T-helper 17 cell (primary cell): ENCODE measurements at places on chromosomes 7 and 10.

GRCh38 chr7:13874783-13875182 lies 114.7 kb downstream of the ETV1 start:
- no peaks in the 10 kb centered on the region for H3K36me3 ChIP-seq
- H3K4me1 ChIP-seq = peaks cover 2% of the 10 kb centered on the region
- H3K4me3 ChIP-seq = no peak overlapping the region
- no peak for DNase-seq
- H3K27ac ChIP-seq = peak overlapping the region; percentile 22

GRCh38 chr10:15363031-15363430 lies 8.1 kb downstream of the FAM171A1 start:
- H3K27me3 ChIP-seq = no peaks in the 10 kb centered on the region
- H3K4me1 ChIP-seq = peaks cover 17% of the 10 kb centered on the region
- no peak overlapping the region for H3K4me3 ChIP-seq
- peaks cover 2% of the 10 kb centered on the region for H3K36me3 ChIP-seq

DNA sequence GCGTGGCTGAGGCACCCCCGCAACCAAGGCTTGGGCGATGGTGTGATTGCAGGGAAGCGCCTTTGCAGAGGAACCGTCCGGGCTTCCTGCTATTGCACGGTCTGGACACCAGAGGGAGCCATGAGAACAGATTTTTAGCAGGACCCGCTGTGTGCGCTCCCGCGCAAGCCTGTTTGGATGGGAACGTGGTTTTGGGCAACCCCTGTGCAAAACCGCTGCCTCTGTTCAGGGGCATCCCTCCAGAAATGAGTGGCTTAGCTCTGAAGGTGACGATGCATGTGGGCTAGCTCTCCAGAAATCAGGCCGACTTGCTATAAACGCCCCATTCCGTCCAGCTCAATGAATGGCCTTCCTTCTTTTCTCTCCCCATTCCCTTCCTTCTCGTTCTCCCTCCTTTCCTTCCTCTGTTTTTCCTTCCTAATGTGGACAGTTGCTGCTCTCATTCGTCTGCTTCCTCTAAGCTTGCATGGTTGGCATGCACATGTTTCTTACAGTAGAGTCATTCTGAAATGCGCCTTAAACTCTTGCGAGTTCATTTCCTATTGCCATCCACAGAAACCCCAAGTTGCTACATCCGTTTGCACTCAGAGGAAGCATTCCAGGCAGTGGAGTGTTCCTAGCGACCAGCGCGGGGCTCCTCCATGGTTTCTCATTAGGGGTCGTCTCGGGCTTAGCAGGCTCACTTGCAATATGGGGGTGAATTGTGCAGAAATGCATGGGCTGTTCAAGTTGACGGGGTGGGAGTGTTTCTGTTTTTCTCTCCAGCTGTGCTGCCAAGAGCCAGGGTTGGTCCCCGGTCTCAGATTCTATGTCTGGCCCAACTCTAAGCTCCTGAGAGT lies 302.5 kb upstream of the GALNT17 start:
- no peak overlapping the region for H3K27ac ChIP-seq
- H3K36me3 ChIP-seq = peaks cover 2% of the 10 kb centered on the region
- H3K4me3 ChIP-seq = peak overlapping the region; percentile 88
- H3K27me3 ChIP-seq = no peaks in the 10 kb centered on the region

- H3K27me3 ChIP-seq = no peaks in the 10 kb centered on the region
- H3K4me1 ChIP-seq = peaks cover 4% of the 10 kb centered on the region
- DNase-seq = no peak
- no peak overlapping the region for H3K27ac ChIP-seq
- H3K36me3 ChIP-seq = no peaks in the 10 kb centered on the region
Observed at GRCh38 chr7:16367115-16367514, 54.2 kb downstream of the CRPPA start.

- no peaks in the 10 kb centered on the region for H3K36me3 ChIP-seq
- no peak overlapping the region for H3K27ac ChIP-seq
- peaks cover 59% of the 10 kb centered on the region for H3K27me3 ChIP-seq
- no peak overlapping the region for H3K4me3 ChIP-seq
- no peak for DNase-seq
- no peaks in the 10 kb centered on the region for H3K4me1 ChIP-seq
Observed at GRCh38 chr10:87618566-87619423, 40.9 kb upstream of the PAPSS2 start.

- H3K27ac ChIP-seq = no peak overlapping the region
- H3K4me1 ChIP-seq = peaks cover 13% of the 10 kb centered on the region
- H3K4me3 ChIP-seq = peak overlapping the region; percentile 92
- no peak for DNase-seq
- H3K27me3 ChIP-seq = peaks cover 6% of the 10 kb centered on the region
- H3K36me3 ChIP-seq = peaks cover 2% of the 10 kb centered on the region
Observed at GRCh38 chr10:35641676-35642034, 441 bp downstream of the FZD8 start.

GRCh38 chr10:91335147-91335546 lies 75.0 kb upstream of the HECTD2 start:
- no peaks in the 10 kb centered on the region for H3K4me1 ChIP-seq
- peaks cover 17% of the 10 kb centered on the region for H3K27me3 ChIP-seq
- H3K36me3 ChIP-seq = no peaks in the 10 kb centered on the region
- no peak overlapping the region for H3K4me3 ChIP-seq
- no peak overlapping the region for H3K27ac ChIP-seq

DNA sequence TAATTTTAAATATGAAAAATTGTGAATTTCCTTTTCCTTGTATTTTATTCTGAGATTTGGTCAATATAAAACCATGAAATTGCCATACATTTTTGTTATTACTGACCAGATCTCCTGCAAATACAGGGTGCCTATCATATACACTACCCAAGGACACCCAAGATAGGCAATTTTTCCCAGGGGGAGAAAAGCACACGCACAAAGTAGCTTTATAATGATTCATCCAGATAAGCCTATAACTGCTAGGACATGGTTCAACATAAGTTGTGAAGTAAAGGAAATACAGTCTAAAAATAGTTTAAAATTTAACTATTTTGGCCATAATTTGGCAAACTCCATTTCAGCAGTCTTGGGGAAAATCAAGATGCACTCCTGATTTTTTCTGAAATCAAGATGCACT lies 4.8 kb downstream of the RUFY2 start:
- no peak overlapping the region for H3K27ac ChIP-seq
- H3K4me3 ChIP-seq = no peak overlapping the region
- H3K4me1 ChIP-seq = peaks cover 19% of the 10 kb centered on the region
- H3K36me3 ChIP-seq = no peaks in the 10 kb centered on the region
- no peaks in the 10 kb centered on the region for H3K27me3 ChIP-seq

DNA sequence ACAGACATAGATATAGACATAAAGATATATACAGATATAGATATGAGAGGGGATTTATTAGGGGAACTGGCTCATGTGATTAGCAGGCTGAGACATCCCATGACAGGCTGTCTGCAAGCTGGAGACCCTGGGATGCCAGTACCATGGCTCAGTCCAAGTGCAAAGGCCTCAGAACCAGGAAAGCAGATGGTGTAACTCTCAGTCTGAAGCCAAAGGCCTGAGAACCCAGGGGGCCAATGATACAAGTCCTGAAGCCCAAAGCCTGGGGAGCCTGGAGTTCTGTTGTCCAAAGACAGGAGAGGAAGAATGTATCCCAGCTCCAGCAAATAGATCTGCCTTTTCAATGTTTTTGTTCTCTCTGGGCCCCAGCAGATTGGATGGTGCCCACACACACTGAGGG lies 5.5 kb downstream of the NCOA4 start:
- peaks cover 51% of the 10 kb centered on the region for H3K4me1 ChIP-seq
- no peak for DNase-seq
- peak overlapping the region; percentile 60 for H3K27ac ChIP-seq
- H3K27me3 ChIP-seq = no peaks in the 10 kb centered on the region

DNA sequence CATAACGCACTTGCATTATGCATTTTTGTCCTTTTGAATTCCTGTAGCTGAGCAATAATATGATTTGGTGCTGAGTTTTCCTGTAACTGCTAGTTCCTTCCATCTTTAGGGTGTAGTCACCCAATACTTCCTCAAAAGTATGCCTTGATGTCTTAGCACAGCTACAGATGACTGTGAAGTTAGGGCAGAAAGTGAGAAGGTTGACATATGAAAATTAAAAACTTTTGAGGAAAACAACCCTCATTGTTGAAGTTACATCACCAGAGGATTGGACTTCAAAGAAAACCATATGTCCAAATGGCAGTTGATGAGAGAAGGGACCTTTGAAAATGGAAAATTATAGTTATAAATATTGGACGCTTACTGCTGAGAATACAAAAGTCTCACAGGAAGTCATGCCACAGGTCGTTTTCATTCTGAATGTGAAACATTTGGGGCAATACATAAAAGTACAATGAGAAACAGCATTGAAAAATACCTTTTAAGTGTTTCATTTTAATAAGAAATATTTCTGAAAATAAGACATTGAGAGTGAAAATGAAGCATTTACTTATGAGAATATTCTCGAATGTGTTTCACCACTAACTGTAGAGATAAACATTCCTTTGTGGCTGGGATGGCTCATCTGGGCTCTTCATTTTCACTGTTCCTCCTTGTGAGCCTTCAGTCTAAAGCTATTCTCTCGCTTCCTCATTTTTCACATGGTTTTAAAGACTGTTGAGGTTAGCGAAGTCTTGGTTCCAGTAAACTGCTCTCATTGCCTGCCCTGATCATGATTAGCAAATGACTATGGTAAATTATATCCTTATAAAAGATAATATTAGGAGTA lies 61.4 kb upstream of the NME8 start:
- peaks cover 19% of the 10 kb centered on the region for H3K27me3 ChIP-seq
- H3K36me3 ChIP-seq = no peaks in the 10 kb centered on the region
- no peak overlapping the region for H3K27ac ChIP-seq
- DNase-seq = no peak
- H3K4me3 ChIP-seq = no peak overlapping the region

DNA sequence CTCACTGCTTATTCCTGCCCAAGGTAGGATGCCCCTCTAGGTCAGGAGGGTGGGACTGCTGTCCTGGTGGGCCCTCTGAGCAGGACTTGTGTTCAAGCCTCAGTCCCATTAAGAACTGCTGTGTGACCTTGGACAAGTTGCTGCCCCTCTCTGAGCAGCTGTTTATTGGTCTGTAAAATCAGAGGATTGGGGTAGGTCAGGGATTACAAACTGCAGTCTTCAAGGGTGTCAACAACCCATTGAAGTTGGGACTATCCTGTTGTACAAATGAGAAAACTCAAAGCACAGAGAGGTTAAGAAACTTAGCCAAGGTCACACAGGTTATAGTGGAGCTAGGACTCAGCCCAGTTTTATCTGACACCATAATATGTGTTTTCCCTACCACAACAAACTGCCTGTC lies 55.3 kb downstream of the ZMIZ1 start:
- H3K27me3 ChIP-seq = no peaks in the 10 kb centered on the region
- H3K36me3 ChIP-seq = no peaks in the 10 kb centered on the region
- no peak overlapping the region for H3K27ac ChIP-seq
- no peak for DNase-seq
- H3K4me1 ChIP-seq = peaks cover 23% of the 10 kb centered on the region
- no peak overlapping the region for H3K4me3 ChIP-seq

GRCh38 chr7:66627881-66628360 lies 760 bp upstream of the KCTD7 start:
- peak overlapping the region; percentile 91 for H3K4me3 ChIP-seq
- DNase-seq = no peak
- H3K27ac ChIP-seq = peak overlapping the region; percentile 56
- H3K4me1 ChIP-seq = peaks cover 39% of the 10 kb centered on the region
- no peaks in the 10 kb centered on the region for H3K36me3 ChIP-seq
- H3K27me3 ChIP-seq = no peaks in the 10 kb centered on the region

GRCh38 chr10:118823256-118823907 lies 68.6 kb upstream of the CACUL1 start:
- no peak overlapping the region for H3K27ac ChIP-seq
- no peak overlapping the region for H3K4me3 ChIP-seq
- no peaks in the 10 kb centered on the region for H3K4me1 ChIP-seq
- H3K36me3 ChIP-seq = no peaks in the 10 kb centered on the region
- H3K27me3 ChIP-seq = peaks cover 5% of the 10 kb centered on the region

GRCh38 chr7:92824901-92825480 lies 11.4 kb downstream of the CDK6 start:
- DNase-seq = no peak
- H3K4me1 ChIP-seq = peaks cover 40% of the 10 kb centered on the region
- peak overlapping the region; percentile 54 for H3K27ac ChIP-seq
- peaks cover 4% of the 10 kb centered on the region for H3K36me3 ChIP-seq

DNA sequence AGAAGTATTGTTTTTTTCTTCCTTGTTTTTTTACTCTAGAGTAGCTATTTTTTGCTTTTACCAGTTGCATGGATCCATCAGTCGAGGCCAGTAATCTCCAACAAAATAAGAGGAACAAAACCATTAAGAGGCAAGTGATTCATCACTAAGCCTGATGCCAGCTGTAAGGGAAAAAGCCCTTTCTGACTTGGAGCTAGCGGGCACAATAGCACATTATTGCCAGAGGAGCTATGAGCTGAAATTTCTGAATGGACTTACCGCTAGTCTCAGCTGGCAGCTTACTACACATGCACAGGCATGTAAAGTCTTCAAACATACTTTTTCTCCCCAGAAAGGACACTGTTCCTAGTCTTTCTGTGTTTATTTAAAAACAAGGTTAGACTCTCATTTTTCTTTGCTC lies 41.6 kb upstream of the PTPRZ1 start:
- no peak overlapping the region for H3K4me3 ChIP-seq
- no peaks in the 10 kb centered on the region for H3K4me1 ChIP-seq
- no peak overlapping the region for H3K27ac ChIP-seq
- H3K36me3 ChIP-seq = no peaks in the 10 kb centered on the region
- DNase-seq = no peak
